ENCODE measurements at places on chromosomes 6 and 20. TPM values are rescaled to one million over a fixed set of nuclear protein-coding genes. Genes with fewer than 3 reads are reported as not detected.

Gene ARFGEF3
- total RNA-seq, result 3.5 TPM

Gene NTSR1
- 9.0 TPM for total RNA-seq

Gene MYCT1
- total RNA-seq, result 2.9 TPM

Gene RFX6
- total RNA-seq, result not detected

Gene TPBG
- 17.7 TPM for total RNA-seq

Gene ENPP5
- total RNA-seq, result not detected

Gene CDH4
- 5.5 TPM for total RNA-seq

Gene ENPP1
- 5.6 TPM for total RNA-seq

Gene CTCFL
- not detected for total RNA-seq

Gene GMNN
- 49.7 TPM for total RNA-seq

Gene TTK
- total RNA-seq, result 63.1 TPM

Gene TINAG
- not detected for total RNA-seq

Gene SRMS
- total RNA-seq, result not detected

Gene EEF1E1
- 117 TPM for total RNA-seq

Gene KCNQ5
- 6.7 TPM for total RNA-seq
